ENCODE measurements at places on chromosomes 3 and 15. TPM values are rescaled to one million over a fixed set of nuclear protein-coding genes. Genes with fewer than 3 reads are reported as not detected.

GRCh38 chr15:72856549-72857040 lies 73.0 kb upstream of the ADPGK start:
- no peak for DNase-seq

GRCh38 chr3:119206611-119207511 lies 33.5 kb downstream of the UPK1B start:
- DNase-seq = no peak

GRCh38 chr3:160796813-160797164 lies 40.8 kb downstream of the PPM1L start:
- no peak for DNase-seq

DNA sequence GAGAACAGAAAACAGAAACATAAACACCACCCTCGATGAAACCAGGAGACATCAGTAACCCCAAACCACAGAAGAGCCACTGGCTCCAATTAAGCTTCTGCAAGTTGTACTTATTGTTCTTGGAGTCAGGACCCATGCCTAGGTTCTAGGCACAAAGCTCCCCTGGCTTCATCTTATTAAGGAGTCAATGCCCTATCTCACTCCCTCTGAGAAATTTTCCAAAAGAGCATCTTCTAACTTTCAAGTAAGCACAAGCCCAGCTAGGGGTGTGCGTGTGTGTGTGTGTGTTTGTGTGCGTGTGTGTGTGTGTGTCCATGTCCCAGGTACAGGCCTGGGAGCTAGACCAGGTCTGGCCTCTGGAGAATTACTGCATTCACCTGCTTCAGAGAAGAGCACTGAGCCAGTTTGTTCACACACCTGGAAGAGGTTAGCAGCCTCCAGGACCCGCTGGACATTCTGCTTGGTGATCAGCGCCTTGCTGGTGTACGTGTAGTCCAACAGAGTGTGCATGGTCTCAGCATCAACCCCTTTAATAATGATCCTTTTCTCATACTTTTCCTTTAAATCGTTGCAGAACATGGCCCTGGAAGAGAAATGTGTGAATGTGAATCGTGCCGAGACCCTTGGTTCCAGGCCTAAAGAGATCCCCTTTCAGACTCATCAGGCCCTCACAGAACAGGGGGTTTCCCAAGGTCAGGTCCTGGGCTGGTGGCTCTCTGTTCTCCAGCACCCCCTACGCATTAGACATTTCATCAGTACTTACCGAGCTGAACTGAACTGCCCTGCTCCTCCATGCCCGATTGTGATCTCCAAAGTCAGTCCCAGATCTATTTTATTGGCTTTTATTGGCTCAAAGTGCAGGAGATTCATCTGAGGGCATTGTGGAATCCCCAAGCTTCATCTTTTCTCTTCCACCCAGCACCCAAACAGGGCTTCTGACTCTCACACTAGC lies 27.8 kb downstream of the KLHL6 start:
- DNase-seq = no peak

- no peak for DNase-seq
Measured at GRCh38 chr15:55829826-55830225, 86.9 kb upstream of the PRTG start.

DNA sequence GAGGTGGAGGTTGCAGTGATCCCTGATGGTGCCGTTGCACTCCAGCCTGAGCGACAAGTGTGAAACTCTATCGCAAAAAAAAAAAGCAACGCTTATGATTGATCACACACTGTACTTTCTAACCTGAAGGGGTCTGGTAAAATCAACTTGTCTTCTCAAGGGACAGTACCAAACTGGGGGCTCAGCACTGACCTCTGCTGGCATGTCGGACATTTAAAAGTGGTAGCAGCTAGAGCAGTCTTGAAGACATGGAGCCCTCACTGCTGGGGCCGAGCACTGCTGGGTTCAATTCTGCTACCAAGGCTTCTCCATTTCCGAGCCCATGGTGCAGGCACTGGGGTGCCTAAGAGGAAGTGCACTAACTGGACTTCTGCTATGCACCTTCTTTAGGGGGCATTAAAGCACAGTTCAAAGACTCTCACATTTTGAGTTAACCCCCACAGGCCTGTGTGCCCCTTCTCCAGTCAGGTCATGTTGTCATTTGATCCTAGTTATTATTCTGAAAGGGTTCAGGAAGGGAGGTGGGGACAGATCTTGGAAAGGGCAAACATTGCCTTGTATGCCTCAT lies 26.4 kb upstream of the LAMP3 start:
- no peak for DNase-seq

Gene FGD5
- 18.8 TPM for polyA plus RNA-seq

Gene TMCO5A
- not detected for polyA plus RNA-seq

Gene PYGO1
- polyA plus RNA-seq = 4.9 TPM

Gene TERC
- not detected for polyA plus RNA-seq

Gene CCNDBP1
- polyA plus RNA-seq = 62.6 TPM

Gene C15orf62
- polyA plus RNA-seq = 1.2 TPM

Gene C3orf33
- polyA plus RNA-seq = 4.4 TPM

Gene ATP13A5
- not detected for polyA plus RNA-seq
